ENCODE measurements at places on chromosomes 3 and 15.

DNA sequence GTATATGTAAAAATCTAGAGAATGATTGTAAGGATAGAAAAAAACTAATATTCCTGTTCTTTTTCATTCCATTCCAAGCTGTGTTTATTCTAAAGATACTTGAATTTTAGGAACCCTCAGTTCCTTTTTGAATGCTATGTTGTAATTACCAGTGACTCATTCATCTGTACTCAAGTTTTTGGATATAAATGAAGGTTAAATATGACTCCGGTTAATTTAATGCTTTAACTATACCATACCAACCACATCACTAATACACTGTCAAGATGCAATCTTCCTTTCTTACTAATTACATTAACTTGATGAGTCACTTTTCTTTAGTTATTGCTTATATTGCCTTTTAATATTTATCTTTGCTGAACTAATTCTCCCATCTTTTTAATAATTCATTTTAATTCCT, 68.8 kb upstream of the ZNF148 start:
- peak; percentile 82 for DNase-seq

GRCh38 chr3:31762097-31762764, 218.8 kb downstream of the OSBPL10 start:
- DNase-seq: no peak

GRCh38 chr3:166362698-166363097, 525.5 kb upstream of the BCHE start:
- no peak for DNase-seq

DNA sequence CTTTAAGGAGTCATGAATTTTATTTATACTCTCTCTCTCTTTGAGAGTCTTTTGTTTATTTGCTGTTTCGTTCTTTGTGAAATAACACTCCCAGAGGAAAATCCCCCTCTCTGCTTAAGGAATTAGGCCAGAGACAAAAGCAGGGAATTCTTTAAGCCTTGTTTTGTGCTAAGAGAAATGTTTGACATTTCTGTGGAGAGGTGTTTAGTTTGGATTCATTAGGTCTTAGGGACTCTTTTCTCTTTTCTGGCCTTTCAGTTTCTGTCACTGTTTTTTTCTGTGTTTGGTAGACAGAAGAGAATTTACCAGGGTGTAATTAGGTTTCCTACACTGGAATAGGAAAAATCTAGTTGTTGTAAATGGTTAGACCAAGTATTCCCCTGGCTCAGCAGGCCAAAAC, 241.8 kb upstream of the NR2F2 start:
- no peak for DNase-seq

GRCh38 chr3:47813551-47814177, 10.7 kb downstream of the DHX30 start:
- DNase-seq: no peak

GRCh38 chr15:36778531-36778930, 199.1 kb downstream of the CDIN1 start:
- DNase-seq: no peak

- peak; percentile 4 for DNase-seq
Observed at GRCh38 chr3:125481786-125482185, 38.2 kb downstream of the SNX4 start.

DNA sequence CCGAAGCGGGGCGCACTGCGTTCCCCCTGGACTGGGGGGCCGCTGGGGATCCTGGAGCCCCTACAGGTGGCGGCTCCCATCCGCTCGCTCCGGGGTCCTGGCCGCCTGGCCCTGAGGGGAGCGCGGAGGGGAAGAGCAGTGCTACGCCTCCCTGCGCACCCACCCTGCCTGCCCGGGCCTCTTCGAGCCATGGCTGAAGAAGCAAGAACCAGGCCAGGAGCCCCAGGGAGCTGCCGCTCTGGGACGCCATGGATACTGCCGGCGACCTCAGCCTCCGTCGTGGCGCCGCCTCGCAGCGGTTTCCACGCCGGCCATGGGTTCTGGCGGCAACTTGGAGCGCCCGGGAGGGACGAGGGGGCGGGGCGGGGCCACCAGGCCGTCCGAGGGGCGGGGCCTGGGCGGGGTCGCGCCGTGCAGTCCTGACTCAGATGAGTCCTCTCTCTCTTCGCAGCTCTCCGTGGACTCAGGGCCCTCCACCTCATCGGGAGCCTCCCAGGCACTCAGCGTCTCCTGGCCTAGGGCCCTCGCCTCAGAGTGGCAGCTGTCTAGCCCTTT, 50.9 kb downstream of the MYL3 start:
- DNase-seq: peak; percentile 35

GRCh38 chr3:191761906-191762305, 300.9 kb downstream of the PYDC2 start:
- DNase-seq: no peak

DNA sequence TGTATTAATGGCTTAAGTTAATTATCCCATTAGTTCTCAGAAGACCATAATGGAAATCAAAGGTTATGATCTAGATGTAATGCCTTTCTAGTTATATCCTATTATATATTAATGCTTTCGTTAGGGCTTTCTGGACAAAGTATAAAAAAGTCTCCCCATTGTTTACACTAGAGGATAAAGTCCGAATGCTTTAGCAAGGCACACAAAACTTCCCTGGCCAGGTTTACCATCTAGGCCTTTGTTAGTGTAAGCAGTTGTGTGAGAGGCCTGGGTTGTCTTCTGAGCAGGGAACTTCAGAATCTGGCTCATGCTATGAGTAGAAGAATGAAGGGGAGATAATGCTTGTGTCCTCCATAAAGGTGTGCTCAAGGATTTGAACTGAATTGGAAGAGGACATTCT, 106.3 kb upstream of the MEIS2 start:
- DNase-seq: no peak

- DNase-seq: no peak
Observed at GRCh38 chr3:196789885-196790359, 50.3 kb downstream of the PAK2 start.

DNA sequence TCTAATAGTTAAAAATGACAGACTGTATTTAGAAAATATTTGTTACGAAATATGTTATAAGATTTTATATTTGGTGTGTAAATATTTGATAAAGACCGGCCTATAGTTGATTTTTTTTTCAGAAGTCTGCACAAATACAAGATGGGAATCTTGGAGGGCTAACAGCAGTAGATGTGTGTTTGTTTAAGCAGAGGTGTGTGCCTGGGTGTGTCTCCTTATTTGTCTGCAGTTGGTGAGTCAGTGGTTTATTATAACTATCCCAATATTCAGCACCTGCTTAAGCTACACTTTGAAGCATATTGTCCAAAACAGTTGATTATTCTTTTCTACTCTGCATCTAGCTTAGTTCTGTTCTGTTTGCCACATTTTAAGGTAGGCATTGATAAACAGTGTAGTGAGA, 12.4 kb downstream of the GLCE start:
- no peak for DNase-seq

- DNase-seq: no peak
Observed at GRCh38 chr15:37245358-37245757, 145.0 kb upstream of the MEIS2 start.

GRCh38 chr3:184748219-184749135, 36.6 kb upstream of the MAGEF1 start:
- DNase-seq: no peak

DNA sequence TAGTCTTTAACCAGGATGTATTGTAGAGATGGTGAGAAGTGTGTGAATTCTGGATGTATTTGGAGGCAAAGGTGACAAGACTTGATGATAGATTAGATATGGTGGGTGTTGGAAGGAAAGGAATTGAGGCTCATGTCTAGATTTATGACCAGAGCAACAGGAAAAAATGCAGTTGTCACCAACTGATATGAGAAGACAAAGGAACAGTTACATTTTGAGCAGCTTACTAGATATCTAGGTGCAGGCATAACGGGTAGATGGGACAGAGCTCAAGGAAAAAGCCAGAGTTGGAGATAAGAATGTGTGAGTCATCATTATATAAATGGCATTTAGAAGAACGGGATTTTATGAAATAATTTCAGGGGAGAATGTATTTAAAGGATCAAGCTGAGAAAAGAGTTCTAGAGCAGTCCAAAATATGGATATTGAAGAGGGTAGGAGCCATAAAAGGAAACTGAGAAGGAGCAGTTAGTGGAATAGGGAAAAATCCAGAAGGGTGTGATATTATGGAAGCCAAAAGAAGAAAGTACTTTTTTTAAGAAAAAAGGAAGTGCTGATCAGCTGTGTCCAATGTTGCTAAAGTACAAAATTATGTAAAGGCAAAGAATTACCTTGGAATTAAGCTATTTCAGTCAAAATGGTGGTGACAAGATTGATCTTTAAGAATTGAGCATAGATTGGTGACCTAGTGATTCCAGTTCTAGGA, 262.5 kb downstream of the CGGBP1 start:
- no peak for DNase-seq

- no peak for DNase-seq
Observed at GRCh38 chr15:26433818-26434217, 339.0 kb downstream of the GABRB3 start.

DNA sequence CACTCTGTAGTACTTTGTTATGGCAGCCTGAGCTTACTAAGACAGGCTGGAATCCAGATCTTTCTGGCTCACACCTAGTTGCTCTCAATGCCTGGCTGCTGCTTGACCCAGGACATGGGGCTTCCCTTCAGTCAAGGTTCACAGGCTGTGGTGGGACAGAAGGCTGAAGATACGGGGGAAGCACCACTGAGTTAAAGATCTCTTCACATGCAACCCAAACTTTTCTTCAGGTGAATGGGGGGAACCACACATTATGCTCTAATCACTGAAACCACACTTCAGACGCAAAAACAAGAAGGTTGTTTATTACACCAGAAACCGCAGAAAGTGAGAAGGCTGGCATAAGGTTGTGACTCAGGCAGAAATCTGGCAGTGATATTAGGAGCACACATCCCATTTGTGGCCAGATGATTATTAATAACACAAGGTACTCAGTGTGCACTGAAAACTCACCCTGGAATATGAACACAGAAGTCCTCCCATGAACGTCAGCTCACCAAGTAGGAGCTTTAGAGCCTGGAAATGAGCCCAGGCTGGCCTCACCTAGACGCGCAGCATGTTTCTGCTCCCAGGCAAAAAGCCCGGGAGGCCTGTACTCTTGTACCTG, 230.5 kb upstream of the CHRNA7 start:
- no peak for DNase-seq

- no peak for DNase-seq
Observed at GRCh38 chr3:44326515-44326914, 12.1 kb upstream of the TCAIM start.

DNA sequence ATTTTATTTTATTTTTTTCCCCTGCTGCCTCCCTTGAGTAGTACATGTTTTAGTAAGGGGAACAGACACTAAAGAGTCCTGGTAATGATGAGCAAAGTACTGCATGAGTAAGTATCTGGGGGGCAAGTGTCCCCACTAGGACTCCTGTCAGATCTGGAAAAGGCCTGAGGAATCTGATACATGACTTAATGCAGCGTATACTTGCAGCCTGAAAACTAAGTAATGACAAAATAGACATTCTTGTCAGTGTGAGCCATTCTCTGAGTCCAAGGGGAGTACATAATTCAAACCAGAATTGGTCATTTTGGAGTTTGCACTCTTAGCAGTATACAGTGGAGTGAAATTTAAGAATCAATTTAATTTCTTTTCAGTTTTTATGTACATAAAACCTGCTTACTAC, 27.5 kb downstream of the NXPE3 start:
- DNase-seq: no peak

- peak; percentile 62 for DNase-seq
Observed at GRCh38 chr3:160381470-160381869, 17.6 kb downstream of the IFT80 start.

- DNase-seq: no peak
Observed at GRCh38 chr15:92012368-92012629, 158.8 kb downstream of the SLCO3A1 start.

- DNase-seq: no peak
Observed at GRCh38 chr3:43921056-43921648, 230.4 kb downstream of the ABHD5 start.

DNA sequence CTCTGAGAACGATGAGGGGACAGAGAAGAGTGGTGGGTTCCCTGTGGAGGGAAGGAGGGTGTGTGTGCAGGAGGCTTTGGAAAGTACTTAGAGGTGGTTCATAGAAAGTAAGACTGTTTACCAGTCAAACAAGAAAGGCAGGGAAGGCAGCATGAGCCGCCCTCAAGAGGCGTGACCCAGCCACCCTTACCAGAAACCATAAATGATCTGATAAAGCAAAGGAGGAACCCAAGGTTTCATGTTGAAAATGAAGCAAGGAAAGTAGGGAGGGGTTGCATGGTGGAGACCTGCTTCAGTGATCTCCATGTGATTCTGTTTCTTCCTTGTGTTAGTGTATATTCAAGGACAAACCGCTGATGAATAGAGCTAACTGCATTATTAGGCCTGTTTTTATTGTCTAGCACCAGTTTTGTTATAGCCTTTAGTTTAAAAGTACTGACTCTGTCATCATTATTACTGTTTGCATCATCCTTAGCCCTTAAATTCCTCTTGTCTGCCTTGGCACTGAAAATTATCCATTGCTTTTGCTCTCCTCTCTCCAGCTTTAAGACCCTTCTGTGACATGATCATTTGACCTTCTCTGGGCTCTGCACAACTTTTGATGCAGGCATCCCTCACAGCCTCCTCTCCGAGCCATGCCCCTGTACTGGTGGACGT, 96.1 kb downstream of the STAC start:
- DNase-seq: no peak

DNA sequence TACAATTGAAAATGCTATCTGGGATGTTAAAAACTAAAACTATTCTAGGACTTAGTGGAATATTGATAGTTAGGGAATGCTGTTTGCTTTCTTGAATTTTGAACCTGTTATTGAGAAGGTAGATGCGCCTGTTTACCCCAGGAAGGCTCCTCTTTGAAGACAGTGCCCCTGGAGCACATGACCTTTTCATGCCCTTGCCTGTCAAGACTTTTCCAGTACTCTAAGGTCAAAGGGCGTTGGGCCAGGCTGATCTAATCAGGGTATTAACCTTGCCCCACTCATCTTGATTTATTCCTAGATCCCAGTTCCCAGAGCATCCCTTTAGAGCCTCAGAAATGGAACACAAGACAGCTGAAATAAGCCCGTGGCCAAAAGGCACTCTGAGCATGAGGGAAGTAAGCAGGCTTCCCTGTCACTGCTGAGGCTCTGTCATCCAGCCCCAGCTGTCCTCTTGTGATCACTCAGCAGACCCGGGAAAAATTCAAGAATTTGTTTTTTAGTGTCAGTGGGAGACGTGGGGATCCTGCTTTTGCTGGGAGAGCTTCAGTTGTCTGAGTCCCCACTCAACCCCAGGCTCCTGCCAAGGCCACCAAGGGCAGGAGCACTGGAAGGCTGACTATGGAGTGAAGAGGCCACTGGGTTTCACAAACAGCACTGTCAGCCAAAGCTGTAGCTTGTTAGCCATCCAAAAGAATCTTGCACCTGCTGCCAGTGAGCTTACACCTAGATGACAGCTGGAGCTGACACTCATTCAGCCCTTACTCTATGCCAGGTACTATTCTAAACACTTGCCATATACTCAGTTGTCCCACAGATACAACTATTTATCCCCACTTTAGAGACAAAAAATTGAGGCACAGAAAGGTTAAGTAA, 169.0 kb downstream of the PGPEP1L start:
- DNase-seq: no peak
